Foreskin keratinocyte (primary cell): ENCODE measurements at places on chromosomes 5 and 9.
A peak's percentile ranks its signal among the peaks of the same experiment; 100 is the strongest.

GRCh38 chr5:78887384-78888118 is 97.6 kb downstream of the ARSB start:
- DNase-seq = no peak

DNA sequence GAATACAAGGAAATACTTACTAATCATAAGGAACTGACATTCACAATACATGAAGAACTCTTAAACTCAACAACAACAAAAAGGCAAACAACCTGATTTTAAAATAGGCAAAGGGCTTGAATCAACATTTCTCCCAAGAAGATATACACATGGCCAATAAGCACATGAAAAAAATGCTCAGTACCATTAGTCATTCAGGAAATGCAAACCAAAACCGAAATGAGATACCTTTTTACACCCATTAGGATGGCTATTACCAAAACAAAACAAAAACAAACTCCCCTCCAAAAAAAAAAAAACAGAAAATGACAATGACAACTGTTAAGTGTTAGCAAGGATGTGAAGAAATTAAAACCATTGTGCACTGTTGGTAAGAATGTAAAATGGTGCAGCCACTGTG is 104.1 kb upstream of the ZNF462 start:
- no peak for DNase-seq

DNA sequence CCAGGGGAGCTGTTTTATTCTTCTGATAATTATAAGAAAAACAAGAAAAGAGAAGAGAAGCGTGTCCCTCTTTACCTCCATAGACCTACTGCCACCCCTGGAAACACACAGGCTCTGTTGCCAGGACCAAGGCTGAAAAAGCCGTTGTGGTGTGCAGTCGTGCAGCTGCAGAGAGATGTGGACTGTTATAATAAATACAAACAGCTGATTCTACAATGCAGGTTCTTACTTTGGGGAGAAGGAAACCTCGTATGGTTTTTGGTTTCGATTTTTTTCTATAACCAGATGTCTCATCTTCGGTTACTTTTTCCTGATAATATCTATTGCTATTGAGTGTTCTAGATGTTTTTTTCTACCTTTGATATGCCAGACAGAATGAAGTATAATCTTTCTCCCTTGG is 28.1 kb downstream of the FYB1 start:
- DNase-seq = no peak

GRCh38 chr9:112754578-112754977 is 4.0 kb downstream of the SNX30 start:
- peak; percentile 84 for DNase-seq

DNA sequence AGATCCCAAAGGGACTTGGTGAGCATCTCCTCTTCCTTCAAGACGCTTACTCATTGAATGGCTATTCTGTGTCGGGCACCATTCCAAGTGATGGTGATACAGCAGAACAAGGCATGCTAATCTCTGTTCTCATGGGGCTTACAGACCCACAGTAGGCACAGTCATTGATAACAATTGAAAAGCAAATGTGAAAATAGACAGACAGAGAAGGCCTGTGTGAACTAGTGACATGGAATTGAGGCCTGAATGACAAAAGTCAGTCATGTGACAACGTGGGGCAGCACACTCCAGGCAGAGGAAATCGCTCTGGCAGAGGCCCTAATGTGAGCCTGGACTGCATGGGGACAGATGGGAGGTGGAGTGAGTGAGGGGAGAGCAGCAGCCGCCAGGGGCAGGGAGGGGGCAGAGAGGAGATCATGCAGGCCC is 70.7 kb upstream of the CPLX2 start:
- peak; percentile 81 for DNase-seq

DNA sequence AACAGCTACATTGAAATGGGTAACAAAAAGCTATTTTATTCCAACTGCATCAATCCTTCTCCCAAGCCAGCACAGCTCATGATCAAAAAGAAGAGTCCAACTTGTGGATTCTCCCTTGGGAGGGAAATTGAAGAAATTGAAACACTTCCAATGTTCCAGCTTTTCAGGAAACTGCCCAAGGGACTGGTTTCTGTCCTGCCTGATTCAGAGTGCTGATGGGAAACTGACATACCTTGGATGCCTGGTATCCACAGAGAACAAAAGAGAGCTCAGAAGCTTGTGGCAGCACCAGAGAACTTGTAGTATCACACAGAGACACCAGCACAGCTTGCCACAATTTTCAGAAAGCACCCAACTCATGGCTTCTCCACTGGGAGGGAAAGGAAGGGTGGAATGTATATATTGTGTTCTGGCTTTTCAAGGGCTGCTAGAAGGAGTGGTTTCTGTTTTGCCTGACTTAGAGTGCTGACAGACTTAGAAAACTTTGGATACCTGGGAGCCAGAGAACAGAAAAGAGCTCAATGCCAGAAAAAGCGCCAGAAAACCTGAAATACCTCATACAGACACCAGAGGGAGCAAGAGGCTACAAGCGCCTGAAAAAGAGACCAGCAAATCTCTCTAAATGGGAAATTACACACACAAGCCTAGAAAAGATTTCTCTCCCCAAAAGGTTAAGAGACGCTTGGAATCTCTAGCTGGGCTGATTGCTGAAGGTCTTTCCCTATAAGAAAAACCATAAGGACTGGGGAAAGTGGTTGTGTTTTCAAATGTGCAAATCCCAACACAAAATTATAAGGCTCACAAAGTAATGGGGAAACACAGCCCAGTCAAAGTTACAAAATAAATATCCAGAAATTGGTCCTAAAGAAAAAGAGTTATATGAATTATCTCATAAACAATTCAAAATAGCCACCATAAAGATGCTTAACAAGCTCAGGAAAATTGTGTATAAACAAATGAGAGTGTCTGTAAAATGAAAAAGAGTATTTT is 178.8 kb downstream of the SPOCK1 start:
- DNase-seq = peak; percentile 76

DNA sequence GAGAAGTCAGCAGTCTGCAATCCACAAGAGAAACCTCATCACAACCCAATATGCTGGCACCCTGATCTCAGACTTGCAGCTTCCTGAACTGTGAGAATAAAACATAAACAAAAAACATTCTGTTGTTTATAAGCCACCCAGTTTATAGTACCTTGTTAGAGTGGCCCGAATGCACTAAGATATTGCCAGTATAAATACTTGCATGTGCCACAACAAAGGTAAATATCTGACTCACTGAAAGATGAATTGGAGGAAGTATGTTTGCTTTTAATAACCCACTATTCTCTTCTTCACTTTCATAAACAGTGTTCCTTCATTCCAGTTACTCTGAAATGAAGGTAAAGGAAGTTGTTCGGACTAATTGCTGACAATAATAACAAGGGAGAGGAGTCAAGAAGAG is 1163.4 kb upstream of the CDH6 start:
- no peak for DNase-seq

DNA sequence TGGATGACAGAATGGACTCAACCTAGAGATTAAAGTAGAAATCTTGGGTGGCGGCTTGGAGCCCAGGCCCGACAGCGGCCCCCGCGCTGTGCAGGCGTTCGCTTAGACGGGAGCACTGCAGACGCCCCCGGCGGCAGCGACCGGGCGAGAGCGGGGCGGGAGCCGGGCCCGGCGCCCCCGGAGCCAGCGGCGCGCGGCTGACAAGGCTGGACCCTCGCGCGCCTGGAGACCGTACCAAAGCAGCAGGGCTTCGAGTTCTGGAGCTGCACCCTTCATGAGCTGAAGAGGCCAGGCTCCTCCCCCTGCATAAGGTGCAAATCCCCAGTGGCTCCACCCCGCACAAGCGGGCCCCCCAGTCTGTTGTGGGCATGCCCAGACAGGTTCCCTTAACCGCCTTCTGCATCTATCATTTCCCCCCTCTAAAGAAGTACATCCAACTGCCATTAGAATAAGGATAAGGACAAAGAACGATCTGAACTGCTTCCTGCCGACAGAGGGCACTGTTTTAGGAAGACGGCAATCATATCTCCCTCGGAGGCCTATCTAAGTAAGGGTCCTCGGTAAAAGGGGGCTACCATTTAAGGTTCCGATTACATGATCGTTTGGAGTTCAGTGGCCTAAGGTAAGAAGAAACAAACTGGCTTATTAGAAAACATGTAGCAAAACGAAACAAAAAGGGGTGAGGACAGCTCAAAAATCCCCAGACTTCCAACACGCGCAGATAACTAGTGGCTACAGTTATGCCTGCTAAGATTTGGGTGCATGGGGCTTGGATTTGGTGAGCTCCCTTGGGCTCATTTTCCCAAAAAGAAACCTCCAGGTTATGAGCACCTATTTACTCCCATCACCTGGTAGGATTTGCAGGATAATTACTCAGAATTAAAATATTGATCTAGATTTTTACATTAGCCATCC is 66.3 kb downstream of the RGMB start:
- DNase-seq = no peak

DNA sequence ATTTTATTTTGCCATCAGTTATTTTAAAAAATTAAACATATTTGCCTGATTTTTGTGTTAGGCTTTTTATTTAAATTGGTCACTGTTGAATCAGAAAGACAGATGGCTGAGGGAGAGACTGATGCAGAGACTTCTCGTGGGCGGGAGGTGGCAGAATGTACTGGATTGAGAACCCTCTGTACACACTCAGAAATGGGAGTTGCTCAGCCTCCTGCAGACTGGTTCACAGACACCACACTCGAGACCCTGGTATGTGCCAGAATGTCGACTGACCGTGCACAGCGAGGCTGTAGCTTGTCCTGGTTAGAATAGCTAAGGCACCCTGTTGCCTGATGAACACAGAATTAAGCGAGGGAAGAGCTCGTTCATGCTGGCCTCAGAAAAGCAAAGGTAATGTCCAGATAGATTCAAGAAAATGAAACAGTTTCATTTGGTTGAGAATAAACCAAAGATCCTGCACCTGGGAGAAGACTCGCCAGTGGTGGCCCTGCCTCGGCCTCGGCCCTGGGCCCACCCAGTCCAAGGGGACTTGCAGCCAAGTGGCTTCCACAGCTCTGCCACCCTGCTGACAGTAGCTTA is 71.3 kb upstream of the OTULINL start:
- no peak for DNase-seq

DNA sequence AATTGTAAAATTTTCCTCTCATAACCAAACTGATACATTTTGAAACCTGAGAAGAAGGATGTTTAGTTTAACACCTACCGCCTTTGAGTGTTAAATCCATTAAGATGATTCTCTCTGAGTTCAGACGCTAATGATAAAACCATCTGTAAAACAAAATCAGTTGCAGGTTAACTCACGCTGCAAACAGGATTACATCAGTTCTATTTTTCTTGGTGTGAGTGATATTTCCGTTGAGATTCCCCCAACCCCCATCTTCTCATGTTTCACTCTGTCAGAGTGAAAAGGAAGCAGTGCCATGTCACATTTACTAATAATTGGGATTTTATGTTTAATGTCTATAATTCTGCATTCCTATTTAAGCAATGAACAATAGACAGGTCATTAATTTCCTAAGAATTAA is 146.5 kb downstream of the FANCC start:
- DNase-seq = peak; percentile 17

DNA sequence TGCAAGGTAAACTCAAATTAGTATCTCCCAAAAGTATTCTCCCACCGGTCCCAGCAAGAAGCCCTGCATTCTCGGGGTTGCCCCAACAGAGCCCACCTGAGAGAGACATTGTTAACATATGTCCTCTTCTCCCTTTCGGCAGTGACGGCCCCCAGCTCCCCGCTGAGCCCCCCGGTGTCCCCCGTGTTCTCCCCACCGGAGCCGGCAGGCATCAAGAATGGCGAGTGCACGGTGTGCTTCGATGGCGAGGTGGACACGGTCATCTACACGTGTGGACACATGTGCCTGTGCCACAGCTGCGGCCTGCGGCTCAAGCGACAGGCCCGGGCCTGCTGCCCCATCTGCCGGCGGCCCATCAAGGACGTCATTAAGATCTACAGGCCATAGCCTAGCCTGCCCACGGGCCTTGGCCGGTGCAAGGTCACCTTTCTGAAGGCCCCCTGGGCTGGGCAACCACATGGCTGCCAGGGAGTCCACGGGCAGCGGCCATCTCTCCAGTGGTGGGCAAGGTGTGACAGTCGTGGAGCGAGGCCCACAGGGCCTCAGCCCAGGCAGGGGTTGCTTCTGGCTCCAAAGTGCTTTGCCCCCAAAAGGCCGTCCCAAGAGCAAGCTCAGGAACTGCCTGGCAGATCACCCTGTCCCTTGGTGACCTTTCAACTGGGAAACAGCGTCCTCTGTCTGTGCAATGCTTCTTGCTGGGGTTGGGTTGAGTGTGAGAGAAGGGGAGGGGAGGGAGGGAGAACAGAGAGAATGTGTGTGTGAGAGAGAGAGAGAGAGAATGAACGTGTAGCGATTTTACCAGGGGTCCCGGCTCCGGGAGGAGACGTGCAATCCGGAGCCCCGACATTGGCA is 45.7 kb downstream of the NEURL1B start:
- no peak for DNase-seq
